ENCODE measurements at places on chromosomes 2 and 18.

- DNase-seq = no peak
Observed at GRCh38 chr2:111701266-111701665, 182.7 kb downstream of the ANAPC1 start.

DNA sequence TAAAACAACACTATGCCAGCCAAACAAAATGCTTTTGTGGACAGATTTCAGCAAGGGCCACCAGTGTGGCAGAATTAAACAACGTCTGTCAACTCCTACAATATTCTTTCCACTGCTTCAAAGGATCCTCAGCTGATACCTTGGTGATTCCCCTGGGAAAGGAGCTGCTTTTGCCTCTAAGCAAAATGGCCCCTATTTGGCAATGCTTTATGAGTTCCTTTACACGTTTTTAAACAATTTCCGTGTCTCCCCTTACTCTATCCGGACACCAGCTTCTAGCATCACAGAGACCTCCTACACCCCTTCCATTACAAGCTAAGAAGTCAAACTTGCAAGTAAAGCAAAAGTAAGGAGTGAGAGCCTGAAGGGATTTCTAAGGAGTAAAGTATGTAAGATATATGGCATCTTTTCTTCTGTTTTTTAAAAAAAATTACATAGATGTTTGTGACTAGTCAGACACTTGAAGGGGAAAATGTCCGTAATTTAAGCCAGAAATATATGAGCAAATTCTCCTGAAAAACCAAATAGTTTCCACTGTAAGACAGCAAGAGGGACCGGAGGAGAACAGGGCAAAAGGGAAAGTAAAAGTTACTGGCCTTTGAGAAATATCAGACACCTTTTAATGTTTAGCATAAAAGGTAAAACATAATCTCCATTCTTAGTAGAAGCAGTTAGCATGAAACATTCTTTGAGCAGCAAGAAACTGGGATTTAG lies 1.9 kb downstream of the SOS1 start:
- DNase-seq = no peak

DNA sequence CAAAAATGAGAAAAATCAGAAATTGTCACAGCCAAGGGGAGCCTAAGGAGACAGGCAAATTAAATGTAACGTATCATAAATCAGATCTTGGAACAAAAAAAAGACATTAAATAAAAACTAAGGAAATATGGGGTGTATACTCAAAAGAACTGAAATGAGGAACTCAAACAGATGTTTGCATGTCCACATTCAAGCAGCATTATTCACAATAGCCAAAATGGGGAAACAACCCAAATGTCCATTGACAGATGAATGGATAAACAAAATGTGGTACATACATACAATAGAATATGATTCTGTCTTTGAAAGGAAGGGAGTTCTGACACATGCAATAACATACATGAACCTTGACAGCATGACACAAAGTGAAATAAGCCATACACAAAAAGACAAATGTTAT lies 155.8 kb upstream of the KLF7 start:
- no peak for DNase-seq

- DNase-seq = no peak
Observed at GRCh38 chr18:21341141-21341540, 99.1 kb downstream of the GREB1L start.

- DNase-seq = no peak
Observed at GRCh38 chr2:26861610-26862224, 13.8 kb downstream of the DPYSL5 start.

GRCh38 chr18:61892683-61893308 lies at the start of gene RNF152:
Gene RNF152 (minus strand): TSS chr18:61893007. CDS start chr18:61816463, 76,544 bp downstream.
- DNase-seq = no peak

- DNase-seq = no peak
Observed at GRCh38 chr18:22999212-22999611, 66.1 kb downstream of the RBBP8 start.

- DNase-seq = no peak
Observed at GRCh38 chr2:133884739-133885381, 316.6 kb upstream of the NCKAP5 start.

- no peak for DNase-seq
Observed at GRCh38 chr2:236688157-236688556, 118.5 kb downstream of the ACKR3 start.

DNA sequence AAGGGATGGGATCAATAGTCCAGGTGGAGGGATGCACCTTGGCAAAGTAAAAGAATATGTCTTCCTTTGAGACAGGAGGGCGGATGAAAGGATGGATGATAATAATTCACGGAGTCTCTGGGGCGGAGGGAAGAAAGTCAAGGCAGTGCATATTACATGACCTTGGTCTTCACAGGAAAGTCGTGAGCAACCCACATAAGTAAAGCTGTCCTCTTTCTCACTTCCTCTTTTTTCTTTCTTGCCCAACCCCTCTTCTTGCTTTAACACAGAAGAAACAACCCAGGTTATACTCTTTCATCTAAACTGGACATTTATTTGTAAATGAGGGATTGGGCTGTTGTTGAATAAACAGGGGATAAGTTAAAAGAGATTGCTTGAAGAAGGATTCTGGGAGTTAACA lies 168.7 kb upstream of the SKOR2 start:
- DNase-seq = no peak

DNA sequence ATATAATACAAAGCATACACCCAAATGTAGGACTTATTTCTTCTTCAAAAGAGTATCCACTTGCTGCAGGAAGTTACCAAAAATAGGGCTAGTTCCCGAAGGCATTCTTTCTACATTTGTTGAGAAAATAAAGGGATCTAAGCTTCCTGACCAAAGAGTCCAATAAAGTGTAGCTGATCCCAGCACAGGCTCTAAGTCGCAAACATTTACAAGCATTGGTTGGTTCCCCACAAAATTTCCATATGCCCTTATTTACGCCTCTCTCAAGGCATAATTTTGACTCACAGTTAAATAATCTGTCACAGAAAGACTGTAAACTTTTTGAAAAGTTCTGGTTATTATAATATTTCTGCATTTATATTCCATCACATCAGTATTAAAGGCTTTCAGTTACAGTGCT lies 1520.1 kb upstream of the ZEB2 start:
- DNase-seq = no peak

DNA sequence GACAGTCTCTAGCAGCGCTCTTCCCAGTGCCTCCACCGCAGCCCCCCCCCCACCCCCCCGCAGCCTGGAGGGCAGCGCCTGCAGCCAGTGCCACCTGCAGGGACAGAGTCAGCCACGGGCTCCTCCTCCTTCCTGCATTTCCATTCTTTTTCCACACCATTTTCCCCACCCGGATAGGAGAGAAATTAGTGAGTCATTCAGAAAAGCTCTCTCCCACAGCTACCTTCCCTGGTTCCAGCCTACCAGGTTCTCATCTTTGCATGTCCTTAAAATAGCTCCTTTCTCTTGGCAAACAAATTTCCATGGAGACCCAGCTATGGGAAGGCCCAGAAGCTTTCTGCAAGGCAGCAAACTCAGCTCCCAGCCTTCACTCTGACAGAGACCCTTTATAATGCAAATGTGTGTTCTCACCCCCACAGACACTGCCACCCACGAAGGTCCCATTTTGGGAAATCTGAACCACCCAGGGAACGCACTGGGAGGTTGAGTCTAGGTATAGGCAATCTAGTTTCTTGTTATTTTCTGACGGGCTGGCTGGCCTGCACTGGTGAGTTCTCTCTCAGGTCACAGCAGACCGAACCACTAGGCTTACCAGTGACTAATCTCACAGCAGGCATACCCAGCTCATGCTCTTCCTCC lies 41.8 kb upstream of the ATG16L1 start:
- no peak for DNase-seq

- no peak for DNase-seq
Observed at GRCh38 chr18:76981396-76981968, 151.1 kb downstream of the MBP start.

DNA sequence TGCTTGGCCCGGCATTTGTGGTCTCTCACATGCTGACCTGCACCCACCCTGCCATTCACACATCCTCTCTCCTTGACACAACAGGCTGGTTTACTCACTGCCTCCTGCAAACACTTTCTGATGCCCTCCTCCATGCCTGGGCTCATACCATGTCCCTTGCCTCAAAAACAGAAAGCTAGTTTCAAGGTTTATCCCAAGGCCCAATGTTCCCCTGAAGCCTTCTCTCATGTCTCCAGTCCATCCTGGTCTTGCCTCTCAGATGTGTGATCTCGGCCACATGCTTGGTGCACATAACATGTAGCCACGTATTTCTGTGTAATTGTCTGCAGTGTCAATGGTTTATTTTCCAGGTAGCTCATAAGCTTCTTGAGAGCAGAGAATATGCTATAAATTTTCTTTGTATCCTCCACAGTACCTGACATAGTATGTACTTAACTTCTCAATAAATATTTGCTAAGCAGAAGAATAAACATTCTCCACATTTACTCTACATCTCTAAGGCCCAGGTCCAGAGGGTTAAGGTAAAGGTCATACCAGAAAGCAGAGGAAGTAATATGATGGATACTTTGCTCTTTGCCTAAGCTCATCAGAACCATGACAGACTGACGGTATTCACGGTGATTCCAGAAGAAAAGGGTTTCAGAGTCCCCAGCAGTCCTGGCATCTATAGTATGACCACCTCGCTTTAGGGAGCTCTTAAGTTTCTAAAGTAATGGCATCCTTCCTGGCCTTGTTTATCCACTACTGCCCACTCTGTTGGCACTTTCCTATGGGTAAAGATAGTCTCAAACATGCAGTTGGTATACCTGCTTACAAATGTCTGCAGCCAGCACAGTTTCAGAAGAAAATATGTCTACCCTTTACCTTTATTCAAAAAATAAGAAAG lies 163.4 kb upstream of the ZFP36L2 start:
- DNase-seq = no peak

DNA sequence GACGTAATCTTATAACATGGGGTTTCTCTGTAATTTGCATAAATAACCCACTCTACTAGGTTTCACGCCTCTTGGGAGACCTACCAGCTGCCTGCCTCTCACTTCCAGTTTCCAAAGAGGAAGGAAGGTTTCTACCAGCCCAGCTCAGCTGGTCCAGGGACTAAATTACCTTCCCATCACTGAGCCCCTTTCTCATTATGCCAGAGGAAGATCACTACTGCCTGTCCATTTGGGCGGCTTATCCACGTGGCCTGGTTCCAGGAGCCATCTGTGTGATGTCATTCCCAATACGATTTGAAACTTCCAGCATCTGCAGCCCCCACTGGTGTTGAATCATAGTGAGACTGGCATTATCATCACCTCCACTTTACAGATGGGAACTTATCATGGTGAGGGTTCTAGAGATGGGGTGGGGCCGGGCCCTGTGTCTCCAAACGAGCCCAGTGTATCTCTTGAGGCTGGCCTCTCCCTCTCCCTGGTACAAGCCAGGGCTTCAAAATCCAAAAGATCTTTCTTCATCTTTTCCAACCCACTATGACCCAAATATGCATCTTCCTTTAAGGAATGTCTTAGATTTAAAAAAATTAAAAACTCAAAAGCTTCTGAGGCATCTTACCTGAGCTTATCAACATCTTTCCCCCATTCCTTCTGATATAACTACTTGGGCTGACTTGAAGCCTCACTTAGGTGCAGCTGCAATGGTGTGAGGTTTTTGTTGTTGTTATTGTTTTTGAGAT lies 140.8 kb downstream of the DDX1 start:
- DNase-seq = no peak

- DNase-seq = no peak
Observed at GRCh38 chr2:238910751-238911351, 63.0 kb downstream of the TWIST2 start.

All from CD4-positive, alpha-beta T cell treated with Interleukin-15 for 1 hour (primary cell).